Natural killer cell treated with Interleukin-12 subunit alpha and Interleukin-12 subunit beta and Interleukin-15 and Interleukin-18, amount 100 ng/mL, for 72 hours (primary cell): ENCODE measurements at places on chromosomes 3 and 15.

GRCh38 chr3:64651741-64652241 lies 36.0 kb downstream of the ADAMTS9 start:
- no peak for DNase-seq

- no peak for DNase-seq
Measured at GRCh38 chr3:122247087-122247824, 63.8 kb downstream of the CASR start.

GRCh38 chr15:35439291-35439690 lies 106.7 kb downstream of the DPH6 start:
- DNase-seq = no peak

DNA sequence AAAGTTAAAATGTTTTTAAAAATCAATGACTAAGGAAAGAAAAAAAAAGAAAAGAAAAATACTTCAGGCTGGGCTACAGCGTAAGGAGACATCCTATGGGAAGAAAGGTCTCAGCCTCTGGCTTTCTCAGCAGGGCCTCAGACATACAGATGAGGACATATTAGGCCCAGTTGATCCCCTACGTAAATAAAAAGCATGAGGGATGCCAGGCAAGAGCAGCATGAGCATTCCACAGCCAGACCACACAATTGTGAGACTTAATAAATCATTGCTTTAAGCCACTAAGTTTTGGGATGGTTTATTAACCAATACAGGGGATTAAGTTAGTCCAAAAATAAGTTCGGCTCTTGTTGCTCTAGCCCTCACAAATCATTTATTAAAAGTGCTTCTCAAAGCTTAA lies 394.1 kb upstream of the NECTIN3 start:
- DNase-seq = no peak

GRCh38 chr15:60315878-60316277 lies 81.9 kb downstream of the ANXA2 start:
- no peak for DNase-seq

GRCh38 chr3:27358372-27358771 lies 10.8 kb downstream of the NEK10 start:
- no peak for DNase-seq

GRCh38 chr3:173463250-173463649 lies 65.7 kb downstream of the NLGN1 start:
- DNase-seq = no peak

DNA sequence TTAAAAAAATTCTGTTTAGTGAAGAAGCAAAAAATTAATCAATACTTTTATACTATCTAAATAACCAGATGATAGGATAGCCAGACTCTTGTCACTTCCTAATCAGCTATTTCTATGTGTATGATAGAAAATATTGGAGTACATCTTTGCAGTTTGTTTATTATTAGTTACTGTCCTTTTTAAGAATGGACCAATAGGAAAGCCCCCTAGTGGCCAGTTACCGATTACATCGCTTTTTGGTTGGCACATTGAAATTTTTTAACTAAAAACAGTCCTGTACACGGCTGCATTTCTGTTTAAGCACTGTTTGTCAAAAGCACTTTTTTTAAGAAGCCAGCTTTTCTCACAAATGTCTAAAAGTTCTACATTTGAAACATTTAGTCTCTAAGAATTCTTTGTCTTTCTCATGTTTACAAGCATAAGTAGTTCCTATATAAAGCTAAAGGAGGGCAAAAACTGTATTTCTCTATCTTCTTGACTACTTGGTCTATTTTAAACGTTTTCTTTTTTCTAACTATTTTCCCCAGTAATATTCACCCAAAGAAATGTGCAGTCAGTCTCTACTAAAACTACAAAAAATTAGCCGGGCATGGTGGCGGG lies 253.2 kb upstream of the LRTM1 start:
- no peak for DNase-seq

- no peak for DNase-seq
Measured at GRCh38 chr3:72892870-72893269, 5.0 kb downstream of the GXYLT2 start.

GRCh38 chr3:12139111-12139511 lies 19.6 kb downstream of the TIMP4 start:
- no peak for DNase-seq

- no peak for DNase-seq
Measured at GRCh38 chr15:47293466-47294162, 423.7 kb upstream of the SEMA6D start.

DNA sequence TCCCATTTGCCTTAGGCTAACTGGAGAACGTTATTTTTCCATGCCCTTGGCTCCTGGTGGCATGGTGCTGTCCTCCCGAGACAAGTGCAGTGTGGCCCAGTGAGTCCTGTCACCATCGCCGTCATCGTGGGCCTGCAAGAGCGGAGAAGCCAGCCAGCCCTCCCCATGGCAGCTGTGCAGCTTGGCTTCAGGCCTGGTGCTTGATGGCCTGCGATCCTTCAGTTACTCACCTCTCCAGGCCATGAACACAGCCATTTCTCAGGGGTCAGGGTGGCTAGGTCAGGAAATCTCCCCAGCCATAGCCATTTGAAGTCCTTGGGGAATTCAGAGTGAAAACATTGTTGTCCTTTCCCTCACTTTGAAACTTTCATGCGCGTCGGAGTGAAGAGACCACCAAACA lies 189.0 kb upstream of the RGMA start:
- no peak for DNase-seq
